Stimulated activated CD8-positive, alpha-beta memory T cell treated with anti-CD3 and anti-CD28 coated beads, Interleukin-15, amount 100 ng/mL, for 24 hours (primary cell): ENCODE measurements at places on chromosomes 2 and 18.
A peak's percentile ranks its signal among the peaks of the same experiment; 100 is the strongest.

GRCh38 chr18:30280861-30281470, 761.6 kb downstream of the DSC3 start:
- DNase-seq: no peak

GRCh38 chr2:72367530-72368225, 220.0 kb upstream of the CYP26B1 start:
- no peak for DNase-seq

DNA sequence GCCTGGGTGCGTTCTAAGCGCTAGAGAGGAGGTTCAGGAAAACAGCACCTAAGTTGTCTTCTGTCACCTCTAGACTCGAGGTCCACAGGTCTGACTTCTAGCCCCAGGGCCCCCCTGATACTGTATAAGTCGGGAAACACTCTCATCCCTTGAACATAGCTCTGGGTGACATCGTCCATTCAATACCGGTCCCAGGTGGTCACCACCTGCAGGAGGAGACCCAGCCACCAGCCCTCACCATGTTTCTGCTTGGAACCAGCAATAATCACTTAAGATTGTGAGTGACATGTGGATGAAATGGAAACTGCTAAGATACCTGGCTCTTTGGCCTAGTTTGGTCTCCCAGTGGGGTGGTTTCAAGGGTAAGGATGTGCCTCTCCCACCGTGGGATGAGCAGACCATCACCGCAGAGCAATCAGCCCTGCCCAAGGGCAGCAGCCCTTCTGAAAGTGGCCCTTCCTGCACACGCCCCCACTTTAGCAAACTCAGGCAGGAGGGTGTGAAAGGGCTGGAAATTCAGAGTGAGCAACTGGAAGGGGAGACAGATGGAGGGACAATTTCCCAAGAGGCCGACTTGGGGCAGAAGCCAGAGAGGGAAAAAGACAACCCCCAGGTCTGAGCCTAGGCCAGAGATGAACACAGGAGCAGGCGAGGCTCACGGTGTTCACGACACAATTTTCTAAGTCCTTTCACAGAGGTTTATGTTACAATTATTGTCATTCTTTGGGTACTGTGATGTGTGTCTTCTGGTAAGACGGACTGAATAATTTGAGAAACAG, 95.2 kb downstream of the ZNF516 start:
- no peak for DNase-seq

DNA sequence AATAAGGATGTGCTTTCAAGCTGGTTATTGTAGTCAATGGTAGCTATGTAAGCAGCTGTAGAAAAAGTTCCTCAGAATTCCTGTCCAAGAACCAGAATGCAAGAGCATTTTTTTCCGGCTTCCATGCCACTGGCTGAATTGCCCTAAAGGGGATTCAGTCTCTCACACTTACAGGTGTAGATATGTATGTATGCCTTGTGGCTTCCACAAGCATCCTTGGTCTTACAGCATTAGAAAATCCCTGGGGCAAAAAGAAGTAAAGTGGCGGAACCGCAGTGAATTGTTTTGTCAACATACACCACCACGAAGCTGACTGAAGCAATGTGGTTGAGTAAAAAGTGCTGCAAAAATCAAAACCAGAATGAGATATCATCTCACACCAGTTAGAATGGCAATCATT, 54.6 kb downstream of the FANCL start:
- DNase-seq: no peak

- no peak for DNase-seq
These were observed 1.0 kb downstream of the NAB1 start for GRCh38 chr2:190649798-190650390.

DNA sequence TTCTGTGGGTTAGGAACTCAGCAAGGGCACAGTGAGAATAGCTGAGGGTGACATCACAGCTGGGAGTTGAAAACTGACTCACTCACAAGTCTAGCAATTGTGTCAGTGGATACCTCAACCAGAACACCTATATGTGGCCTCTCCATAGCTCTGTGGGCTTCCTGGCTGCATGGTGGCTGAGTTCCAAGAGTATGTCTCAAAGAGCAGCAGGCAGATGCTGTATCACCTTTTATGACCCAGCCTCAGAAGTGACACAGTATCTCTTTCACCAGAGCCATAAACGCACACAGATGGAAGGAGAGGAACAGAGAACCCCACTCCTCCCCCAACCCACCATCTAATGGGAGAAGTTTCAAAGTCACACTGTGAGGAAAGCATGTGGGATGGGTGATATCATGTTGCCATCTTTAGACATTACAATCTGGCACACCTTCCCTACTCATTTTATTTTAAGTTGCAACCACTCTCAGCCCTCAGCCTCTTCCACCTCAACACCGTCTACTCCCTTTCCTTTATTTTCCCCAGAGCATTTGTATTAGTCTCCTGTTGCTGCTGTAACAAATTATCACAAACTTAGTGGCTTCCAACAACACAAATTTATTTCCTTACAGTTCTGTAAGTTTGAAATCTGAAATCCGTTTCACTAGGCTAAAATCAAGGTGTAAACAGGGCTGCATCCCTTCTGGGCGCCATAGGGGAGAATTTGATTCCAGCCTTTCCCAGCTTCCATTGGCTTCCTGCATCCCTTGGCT, 134.6 kb upstream of the SPATS2L start:
- no peak for DNase-seq

- DNase-seq: no peak
These were observed 227.2 kb upstream of the CRIM1 start for GRCh38 chr2:36128359-36128758.

- DNase-seq: no peak
These were observed 154.1 kb downstream of the EN1 start for GRCh38 chr2:118693287-118693822.

DNA sequence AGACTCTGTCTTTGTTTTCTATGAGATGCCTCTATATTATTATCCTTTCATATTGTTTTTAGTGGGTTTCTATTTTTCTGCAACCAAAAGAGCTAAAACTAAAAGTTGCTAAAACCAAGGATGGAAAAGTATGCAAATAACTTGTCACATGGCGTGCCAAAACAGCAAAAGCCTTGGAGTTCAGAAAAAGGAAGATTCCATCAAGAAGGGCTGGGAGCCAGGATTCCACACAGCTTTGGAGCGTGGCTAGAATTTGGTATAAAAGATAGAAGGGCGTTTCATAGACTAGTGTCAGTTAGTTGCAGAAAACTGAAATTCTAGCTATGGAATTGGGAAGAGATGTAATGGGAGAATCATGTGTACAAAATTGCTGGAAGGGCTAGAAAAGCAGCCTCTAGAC, 4.1 kb downstream of the SCYGR1 start:
- no peak for DNase-seq

DNA sequence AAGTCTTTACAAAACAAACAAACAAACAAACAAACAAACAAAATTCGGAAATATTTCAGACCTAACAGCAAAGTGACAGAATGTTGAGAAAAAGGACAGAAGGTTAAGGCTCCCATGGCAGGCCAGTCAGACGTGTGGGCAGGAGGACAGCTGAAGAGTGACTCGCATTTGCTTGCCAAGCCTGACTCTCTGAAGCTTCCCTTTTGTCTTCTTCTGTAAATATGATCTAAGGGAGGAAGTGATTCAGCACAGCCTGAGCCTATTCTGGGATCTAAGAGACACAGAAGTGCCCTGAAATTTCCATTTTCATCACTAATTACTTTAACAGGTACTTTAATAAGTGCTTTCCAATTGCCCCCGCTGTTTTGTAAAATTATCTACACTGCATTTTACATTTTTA, 134.0 kb upstream of the LYPD1 start:
- no peak for DNase-seq

DNA sequence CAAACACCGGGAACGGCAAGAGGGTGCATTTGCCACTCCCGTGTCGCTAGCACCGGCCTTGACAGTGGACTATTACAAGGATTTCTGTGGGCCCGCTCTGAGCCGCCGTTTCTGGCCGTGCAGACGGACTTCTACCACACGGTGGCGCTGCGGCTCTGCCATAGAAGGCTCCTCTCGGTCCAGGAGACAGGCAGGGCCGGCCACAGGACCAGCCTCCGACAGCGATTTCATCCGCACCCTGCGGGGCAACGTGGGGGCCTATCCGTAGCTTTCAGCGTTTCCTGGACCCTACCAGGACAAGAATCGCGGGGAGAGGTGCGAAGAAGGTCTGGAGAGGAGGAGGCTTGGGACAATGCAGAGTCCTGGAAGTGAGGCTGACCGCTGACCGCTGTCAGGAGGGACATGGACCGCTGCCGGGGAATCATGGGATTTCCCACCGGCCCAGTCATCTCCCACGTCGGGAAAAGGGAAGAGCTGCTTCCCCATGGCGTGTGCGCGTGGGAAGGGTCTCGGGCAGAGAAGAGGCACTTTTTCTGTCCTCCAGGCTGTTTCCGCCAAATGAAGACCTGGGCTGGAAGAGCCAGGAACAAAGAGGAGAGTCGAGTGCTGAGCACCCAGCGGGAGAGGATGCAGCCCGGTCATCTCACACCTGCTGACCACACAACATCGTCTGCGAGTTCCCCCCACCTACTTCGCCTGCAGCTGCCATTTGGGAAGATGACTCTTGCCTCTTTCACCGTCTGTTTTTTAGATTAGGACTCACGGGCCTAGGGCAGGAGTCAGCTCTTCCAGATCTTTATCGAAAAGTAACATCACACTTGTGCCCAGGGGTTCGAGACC, 35.5 kb upstream of the HAAO start:
- peak; percentile 81 for DNase-seq

GRCh38 chr2:7517088-7517487, 599.9 kb downstream of the RNF144A start:
- DNase-seq: no peak

- DNase-seq: no peak
These were observed 51.1 kb downstream of the RTN4 start for GRCh38 chr2:54999182-54999581.

GRCh38 chr2:127105656-127106456, 1.1 kb downstream of the BIN1 start:
- no peak for DNase-seq

DNA sequence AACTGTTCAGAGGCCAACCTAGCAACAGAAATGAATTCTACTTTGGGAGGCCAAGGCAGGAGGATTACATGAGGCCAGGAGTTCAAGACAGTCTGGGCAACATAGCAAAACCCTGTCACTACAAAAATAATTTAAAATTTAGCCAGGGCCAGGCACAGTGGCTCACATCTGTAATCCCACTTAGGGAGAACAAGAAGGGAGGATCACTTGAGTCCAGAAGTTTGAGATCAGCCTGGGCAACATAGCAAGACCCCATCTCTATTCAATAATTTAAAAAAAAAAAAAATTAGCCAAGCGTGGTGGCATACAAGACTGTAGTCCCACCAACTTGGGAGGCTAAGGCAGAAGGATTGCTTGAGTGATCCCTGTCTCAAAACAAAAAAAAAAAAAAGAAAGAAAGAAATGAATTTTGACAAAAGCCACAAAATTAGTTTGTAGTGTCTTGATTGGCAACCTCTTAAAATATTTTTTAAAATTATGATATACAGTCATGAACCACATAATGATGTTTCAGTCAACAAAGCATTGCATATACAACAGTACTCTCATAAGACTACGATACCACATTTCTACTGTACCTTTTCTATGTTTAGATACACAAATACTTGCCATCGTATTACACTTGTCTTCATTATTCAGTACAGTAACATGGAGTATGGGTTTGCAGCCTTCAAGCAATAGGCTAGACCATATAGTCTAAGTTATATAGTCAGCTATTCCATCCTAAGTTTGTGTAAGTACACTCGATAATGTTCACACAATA, 130.7 kb downstream of the ZFP36L2 start:
- no peak for DNase-seq

DNA sequence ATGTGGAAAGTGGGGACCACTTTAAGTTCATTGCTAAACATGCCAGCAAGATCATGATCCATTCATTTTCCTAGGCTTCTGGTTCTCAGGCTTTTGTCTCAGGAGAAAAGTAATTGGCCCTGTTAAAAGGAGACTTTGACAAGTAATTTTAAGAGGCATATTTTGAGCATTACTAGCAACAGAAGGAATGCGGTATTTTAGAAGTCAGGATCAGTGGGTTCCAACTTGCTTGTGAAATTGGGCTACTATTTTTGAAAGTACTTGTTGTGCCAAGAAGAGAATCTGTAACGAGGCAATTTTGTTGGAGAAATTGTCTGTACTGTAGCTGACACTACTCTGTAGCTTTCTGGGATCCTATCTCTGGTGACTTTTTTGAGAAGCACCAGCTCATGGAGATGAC, 59.4 kb downstream of the CERS6 start:
- no peak for DNase-seq

GRCh38 chr18:58536534-58537271, 92.2 kb downstream of the ALPK2 start:
- DNase-seq: no peak

GRCh38 chr2:138531913-138532312, 30.3 kb downstream of the SPOPL start:
- no peak for DNase-seq

GRCh38 chr2:224837558-224837957, 121.4 kb upstream of the CCDC195 start:
- no peak for DNase-seq

DNA sequence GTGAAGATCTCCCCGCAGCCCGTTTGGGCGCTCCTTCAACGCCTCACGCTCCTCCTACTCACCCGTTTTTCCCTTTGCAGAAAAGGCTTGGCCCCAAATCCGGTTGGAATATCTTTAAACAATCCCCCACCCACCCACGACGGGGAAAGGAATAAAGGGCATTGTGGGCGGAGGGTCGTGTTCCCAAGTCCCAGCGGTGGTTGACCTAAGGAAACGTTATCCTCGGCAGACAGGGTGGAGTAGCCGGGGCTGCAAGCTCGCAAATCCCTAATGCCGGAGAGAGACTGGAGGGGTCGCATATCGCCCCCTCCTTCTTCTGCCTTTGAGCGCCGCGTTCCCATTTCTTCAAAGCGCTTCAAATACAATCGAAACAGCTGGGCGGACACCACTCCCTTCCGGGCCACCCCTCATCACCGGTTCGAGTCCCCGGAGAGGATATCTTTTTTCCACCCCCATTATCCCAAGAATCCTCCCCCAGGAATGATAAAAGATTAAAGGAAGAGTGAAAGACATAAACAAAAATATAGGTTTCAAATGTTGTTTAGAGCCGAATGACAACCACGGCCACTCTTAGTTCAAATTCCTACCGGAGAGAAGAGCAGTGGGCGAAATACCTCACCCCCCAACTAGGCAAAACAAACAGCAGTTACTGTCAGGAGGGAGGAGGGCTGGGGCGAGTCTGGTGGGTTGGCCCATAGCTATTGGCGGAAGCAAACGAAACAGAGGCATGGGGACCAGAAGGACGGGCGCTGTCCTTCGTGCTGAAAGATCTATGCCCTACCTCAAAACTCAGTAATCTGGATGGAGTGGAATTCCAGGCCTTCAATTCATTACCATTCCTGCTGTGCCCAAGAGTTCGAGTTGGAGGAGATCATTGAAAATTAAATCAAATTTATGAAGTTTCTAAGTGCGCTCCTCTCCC, 2.8 kb upstream of the GAD1 start:
- DNase-seq: no peak

- no peak for DNase-seq
These were observed 189.3 kb upstream of the MYT1L start for GRCh38 chr2:2520401-2520811.
